ENCODE measurements at places on chromosomes 7 and 10. TPM values are rescaled to one million over a fixed set of nuclear protein-coding genes. Genes with fewer than 3 reads are reported as not detected.

VWDE gene
- 0.17 TPM for total RNA-seq

NOLC1 gene
- 67.1 TPM for total RNA-seq

PAPSS2 gene
- total RNA-seq: 41.7 TPM

OPN1SW gene
- not detected for total RNA-seq

CRYGN gene
- total RNA-seq: not detected

ETV1 gene
- total RNA-seq: 12.0 TPM

OPN4 gene
- total RNA-seq: not detected

MYO1G gene
- not detected for total RNA-seq

HIF1AN gene
- total RNA-seq: 6.9 TPM

EMX2 gene
- not detected for total RNA-seq

NXPH1 gene
- total RNA-seq: not detected

LRRN3 gene
- 0.84 TPM for total RNA-seq

TFEC gene
- not detected for total RNA-seq

GIMAP7 gene
- total RNA-seq: not detected

SDK1 gene
- 4.9 TPM for total RNA-seq

ASB10 gene
- not detected for total RNA-seq

PON3 gene
- total RNA-seq: not detected

DPP6 gene
- not detected for total RNA-seq

CHAT gene
- total RNA-seq: not detected

MEST gene
- 82.5 TPM for total RNA-seq

LIPM gene
- not detected for total RNA-seq

CCDC6 gene
- 18.6 TPM for total RNA-seq

UFSP1 gene
- total RNA-seq: 6.7 TPM

SFRP5 gene
- total RNA-seq: not detected

C10orf62 gene
- total RNA-seq: not detected

NKX1-2 gene
- not detected for total RNA-seq

SPACDR gene
- 2.7 TPM for total RNA-seq

MET gene
- 19.9 TPM for total RNA-seq

CLDN15 gene
- 1.5 TPM for total RNA-seq

NRAP gene
- total RNA-seq: not detected

CHST3 gene
- total RNA-seq: 15.2 TPM

ATG9B gene
- not detected for total RNA-seq

CUBN gene
- 0.89 TPM for total RNA-seq

EVX1 gene
- not detected for total RNA-seq

TSPAN13 gene
- 7.2 TPM for total RNA-seq

GPR15LG gene
- not detected for total RNA-seq

CALHM1 gene
- total RNA-seq: not detected
